ENCODE measurements at places on chromosomes 2 and 18. TPM values are rescaled to one million over a fixed set of nuclear protein-coding genes. Genes with fewer than 3 reads are reported as not detected.

DNA sequence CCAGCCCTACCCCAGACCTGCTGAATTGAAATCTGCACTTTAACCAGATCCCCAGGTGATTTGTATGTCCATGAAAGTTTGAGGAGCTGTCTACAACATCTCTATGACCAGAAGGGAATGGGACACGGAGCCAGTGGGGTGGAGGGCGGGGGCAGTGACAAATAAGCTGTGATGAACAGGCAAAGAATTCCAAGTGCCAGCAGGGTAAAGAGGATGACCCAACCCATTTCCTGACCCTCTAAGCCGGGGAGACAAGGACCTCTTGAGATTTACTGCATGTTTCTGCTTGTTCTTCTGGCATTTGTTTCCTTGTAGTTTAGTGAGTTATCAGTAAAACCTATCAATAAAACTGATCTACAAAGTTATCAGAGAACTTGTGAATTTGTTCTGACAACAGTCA, 8.7 kb downstream of the TET3 start:
- no peaks in the 10 kb centered on the region for H3K27me3 ChIP-seq
- no peak overlapping the region for H3K4me3 ChIP-seq
- no peak for DNase-seq
- H3K36me3 ChIP-seq, result no peaks in the 10 kb centered on the region

GRCh38 chr2:160557903-160558302, 64.3 kb upstream of the RBMS1 start:
- H3K4me1 ChIP-seq, result peaks cover 2% of the 10 kb centered on the region
- H3K36me3 ChIP-seq, result no peaks in the 10 kb centered on the region
- DNase-seq, result no peak
- H3K4me3 ChIP-seq, result no peak overlapping the region
- H3K27me3 ChIP-seq, result no peaks in the 10 kb centered on the region

- H3K4me3 ChIP-seq, result no peak overlapping the region
- no peak overlapping the region for H3K27ac ChIP-seq
- H3K36me3 ChIP-seq, result no peaks in the 10 kb centered on the region
- H3K4me1 ChIP-seq, result peaks cover 11% of the 10 kb centered on the region
Observed at GRCh38 chr2:8850845-8851487, 13.6 kb upstream of the KIDINS220 start.

DNA sequence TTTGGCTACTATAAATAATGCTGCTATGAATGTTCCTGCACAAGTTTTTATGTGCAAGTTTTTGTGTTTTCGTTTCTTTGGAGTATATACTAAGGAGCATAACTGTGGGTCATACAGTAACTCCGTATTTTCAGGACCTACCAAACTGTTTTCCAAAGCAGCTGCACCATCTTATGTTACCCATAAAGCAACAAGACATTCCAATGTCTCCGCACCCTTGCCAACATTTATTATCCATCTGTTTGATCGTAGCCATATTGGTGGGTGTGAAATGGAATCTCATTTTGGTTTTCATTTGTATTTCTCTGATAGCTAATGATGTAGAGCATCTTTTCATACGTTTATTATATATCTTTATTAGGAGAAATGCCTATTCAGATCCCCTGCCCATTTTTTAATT, 13.8 kb downstream of the TMEM131 start:
- H3K4me3 ChIP-seq, result no peak overlapping the region
- H3K27me3 ChIP-seq, result no peaks in the 10 kb centered on the region
- no peak for DNase-seq
- no peak overlapping the region for H3K27ac ChIP-seq
- peaks cover 1% of the 10 kb centered on the region for H3K36me3 ChIP-seq

- H3K27me3 ChIP-seq, result no peaks in the 10 kb centered on the region
- H3K4me1 ChIP-seq, result peaks cover 7% of the 10 kb centered on the region
- no peak overlapping the region for H3K27ac ChIP-seq
- peaks cover 8% of the 10 kb centered on the region for H3K36me3 ChIP-seq
- H3K4me3 ChIP-seq, result no peak overlapping the region
- peak; percentile 17 for DNase-seq
Observed at GRCh38 chr2:8754106-8754776, 72.4 kb downstream of the ID2 start.

- H3K27ac ChIP-seq, result peak overlapping the region; percentile 80
- H3K4me1 ChIP-seq, result peaks cover 7% of the 10 kb centered on the region
- H3K4me3 ChIP-seq, result peak overlapping the region; percentile 100
- H3K36me3 ChIP-seq, result peaks cover 1% of the 10 kb centered on the region
- DNase-seq, result peak; percentile 80
Observed at GRCh38 chr2:53969285-53969967, 1.4 kb downstream of the PSME4 start.

GRCh38 chr2:110957293-110957692, 163.4 kb upstream of the BCL2L11 start:
- H3K27ac ChIP-seq, result no peak overlapping the region
- no peak overlapping the region for H3K4me3 ChIP-seq
- peaks cover 17% of the 10 kb centered on the region for H3K27me3 ChIP-seq
- no peaks in the 10 kb centered on the region for H3K36me3 ChIP-seq

DNA sequence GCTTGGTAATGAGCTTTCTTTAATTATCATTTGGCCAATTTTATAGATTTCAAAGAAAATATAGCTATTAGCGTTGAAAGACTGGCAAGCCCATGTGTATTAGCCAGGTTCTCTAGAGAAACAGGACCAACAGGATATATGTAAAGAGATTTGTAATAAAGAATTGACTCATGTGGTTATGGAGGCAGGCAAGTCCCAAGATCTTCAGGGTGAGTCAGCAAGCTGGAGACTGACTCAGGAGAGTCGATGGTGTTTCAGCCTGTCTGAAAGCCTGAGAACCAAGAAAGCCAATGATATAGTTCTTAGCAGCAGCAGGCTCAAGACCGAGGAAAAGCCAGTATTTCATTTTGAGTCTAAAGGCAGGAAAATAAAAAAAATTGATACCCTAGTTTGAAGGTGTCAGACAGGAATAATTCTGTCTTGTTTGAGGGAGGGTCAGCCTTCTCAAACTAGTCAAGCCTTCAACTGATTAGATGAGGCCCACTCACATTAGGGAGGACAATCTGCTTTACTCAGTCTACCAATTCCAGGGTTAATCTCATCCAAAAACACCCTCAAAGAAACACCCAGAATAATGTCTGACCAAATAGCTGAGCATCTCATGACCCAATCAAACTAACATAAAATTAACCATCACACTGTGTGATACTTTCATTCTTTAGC, 78.3 kb upstream of the CRIM1 start:
- no peaks in the 10 kb centered on the region for H3K4me1 ChIP-seq
- H3K36me3 ChIP-seq, result no peaks in the 10 kb centered on the region
- H3K27ac ChIP-seq, result no peak overlapping the region

GRCh38 chr2:231228223-231228622, 29.8 kb downstream of the ARMC9 start:
- peaks cover 15% of the 10 kb centered on the region for H3K4me1 ChIP-seq
- no peak overlapping the region for H3K27ac ChIP-seq
- H3K4me3 ChIP-seq, result no peak overlapping the region

- H3K4me3 ChIP-seq, result no peak overlapping the region
- H3K4me1 ChIP-seq, result no peaks in the 10 kb centered on the region
- H3K27ac ChIP-seq, result no peak overlapping the region
- no peak for DNase-seq
- H3K36me3 ChIP-seq, result no peaks in the 10 kb centered on the region
Observed at GRCh38 chr2:241814643-241815476, 5.9 kb downstream of the NEU4 start.

- no peak overlapping the region for H3K4me3 ChIP-seq
- DNase-seq, result peak; percentile 68
- no peaks in the 10 kb centered on the region for H3K36me3 ChIP-seq
- H3K4me1 ChIP-seq, result no peaks in the 10 kb centered on the region
- H3K27ac ChIP-seq, result no peak overlapping the region
Observed at GRCh38 chr18:56522816-56523215, 115.6 kb downstream of the TXNL1 start.

DNA sequence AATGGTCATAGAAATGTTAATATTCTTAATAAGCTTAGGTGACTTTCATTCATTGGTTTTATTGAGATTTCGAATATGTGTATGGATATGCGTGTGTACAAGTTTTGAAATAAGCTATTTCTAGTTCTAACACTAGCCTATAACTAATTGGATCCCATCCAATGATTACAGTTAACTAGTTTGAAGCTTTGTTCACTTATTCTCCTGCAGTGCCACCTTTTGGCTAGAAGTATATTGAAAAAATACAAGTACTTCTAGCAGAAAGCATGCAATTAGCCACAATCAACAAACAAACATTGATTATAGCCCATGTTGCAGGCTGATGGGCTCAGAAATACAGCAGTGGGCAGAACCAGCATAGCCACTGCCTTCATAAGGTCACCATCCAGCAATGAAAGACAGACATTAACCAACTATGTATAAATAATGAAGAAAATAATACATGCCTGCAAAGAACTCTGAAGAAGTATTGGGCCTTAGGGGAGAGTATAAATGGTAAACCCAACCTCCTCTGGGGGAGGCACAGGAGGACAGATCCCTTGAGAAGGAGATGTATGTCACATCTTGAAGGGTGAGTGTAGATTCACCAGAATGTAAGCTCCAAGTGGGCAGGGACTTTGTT, 5.1 kb upstream of the PIEZO2 start:
- no peak overlapping the region for H3K4me3 ChIP-seq
- DNase-seq, result peak; percentile 76
- peaks cover 4% of the 10 kb centered on the region for H3K4me1 ChIP-seq
- H3K36me3 ChIP-seq, result no peaks in the 10 kb centered on the region

DNA sequence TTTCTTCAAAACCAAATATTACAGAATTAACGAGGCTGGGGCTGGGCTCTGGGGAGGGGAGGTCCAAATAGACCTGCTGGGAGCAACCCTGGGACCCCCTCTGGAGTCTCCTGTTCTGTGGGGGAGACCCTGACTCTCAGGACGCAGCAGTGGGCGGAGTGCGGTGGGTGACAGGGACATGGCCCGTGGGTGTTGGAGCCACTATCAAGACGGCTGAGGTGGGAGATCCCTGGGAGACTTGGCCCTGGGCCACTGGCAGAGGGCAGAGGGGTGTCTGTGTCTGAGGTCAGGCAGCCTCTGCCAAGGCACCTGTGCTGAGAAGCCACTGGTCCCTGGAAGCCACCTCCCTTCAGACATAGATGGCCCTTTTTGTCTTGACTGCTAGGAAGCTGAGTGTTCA, 79.5 kb upstream of the CTDP1 start:
- no peak overlapping the region for H3K27ac ChIP-seq
- no peak for DNase-seq
- 0 out of 2 replicates have a peak, but pooled peaks cover 2% of the 10 kb centered on the region for H3K4me1 ChIP-seq
- no peaks in the 10 kb centered on the region for H3K36me3 ChIP-seq

DNA sequence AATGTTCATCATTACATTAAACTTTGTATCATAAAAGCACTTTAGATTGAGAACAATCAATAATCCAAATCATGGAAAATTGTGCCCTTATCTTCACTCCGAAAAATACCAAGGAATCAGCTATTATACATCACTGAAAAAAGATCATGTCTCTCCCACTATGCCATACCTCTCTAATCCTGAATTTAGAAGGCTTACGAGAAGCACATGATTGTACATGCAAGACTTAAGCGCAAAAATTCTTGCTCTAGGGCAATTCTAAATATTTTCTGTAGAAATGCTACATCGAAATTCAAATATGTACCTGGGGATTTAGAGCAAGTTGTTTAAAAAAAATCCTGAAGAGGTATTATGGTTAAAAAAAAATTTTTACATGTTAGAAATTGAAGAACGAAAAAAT, 1.3 kb downstream of the CYTIP start:
- H3K27ac ChIP-seq, result no peak overlapping the region
- no peaks in the 10 kb centered on the region for H3K36me3 ChIP-seq
- no peaks in the 10 kb centered on the region for H3K4me1 ChIP-seq
- peaks cover 2% of the 10 kb centered on the region for H3K27me3 ChIP-seq
- DNase-seq, result no peak

DNA sequence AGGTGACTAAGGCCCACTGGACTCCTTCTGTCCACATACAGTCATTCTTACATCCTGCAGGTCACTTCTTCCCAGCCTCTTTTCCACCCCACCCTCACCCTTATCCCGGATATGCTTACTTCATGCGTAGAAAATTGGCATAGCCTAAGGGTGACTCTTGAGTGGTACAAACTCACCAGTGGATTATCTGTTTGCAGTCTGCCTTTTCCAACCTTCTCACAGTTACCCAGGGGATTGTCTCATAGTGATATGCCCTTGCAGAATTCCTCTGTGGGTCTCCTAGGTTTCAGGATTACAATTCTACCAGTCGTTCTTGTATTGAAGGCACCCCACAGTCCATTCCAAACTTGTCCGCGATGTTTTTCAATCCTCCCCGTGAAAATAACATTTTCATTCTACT, 752.9 kb upstream of the HS6ST1 start:
- H3K27ac ChIP-seq, result no peak overlapping the region
- DNase-seq, result no peak
- no peaks in the 10 kb centered on the region for H3K27me3 ChIP-seq
- H3K4me1 ChIP-seq, result no peaks in the 10 kb centered on the region

DNA sequence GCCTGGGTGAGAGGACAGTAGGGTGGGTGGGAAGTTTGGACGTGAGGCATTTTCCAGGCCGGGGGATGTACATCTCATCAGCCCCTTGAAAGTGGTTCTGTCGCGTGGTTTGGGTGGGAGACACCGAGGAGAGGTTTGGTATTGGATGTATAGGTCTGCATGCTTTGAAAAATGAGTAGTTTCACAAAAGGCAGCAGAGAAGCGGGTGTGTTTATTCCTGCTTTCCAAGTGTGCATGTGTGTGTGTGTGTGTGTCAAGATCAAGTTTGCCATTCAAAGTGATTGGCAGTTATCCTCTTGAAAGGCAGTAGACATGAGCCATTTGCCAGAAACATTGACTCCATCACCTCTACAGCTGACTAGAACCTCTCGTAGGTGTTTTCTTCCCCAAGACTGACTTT, 423.1 kb upstream of the POU3F3 start:
- no peak for DNase-seq
- no peak overlapping the region for H3K4me3 ChIP-seq
- no peaks in the 10 kb centered on the region for H3K27me3 ChIP-seq
- no peak overlapping the region for H3K27ac ChIP-seq

DNA sequence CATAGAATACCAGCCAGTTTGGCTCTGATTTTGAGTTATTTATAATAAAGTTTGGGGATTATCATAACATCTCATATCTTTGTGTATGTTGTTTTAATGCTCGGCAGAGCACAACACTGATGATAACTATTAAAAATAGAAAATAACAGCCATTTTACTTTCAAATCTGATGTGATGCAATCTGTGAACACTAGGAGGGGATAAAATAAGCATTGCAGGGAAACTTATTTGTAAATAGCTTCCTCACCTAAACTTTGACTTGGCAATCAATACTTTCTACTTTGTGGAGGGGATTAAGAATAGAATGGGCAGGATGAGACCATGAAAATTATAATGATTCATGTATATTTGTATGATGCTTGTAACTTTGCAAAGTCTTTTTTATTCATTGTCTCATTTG, 54.4 kb downstream of the USP14 start:
- no peak for DNase-seq
- H3K4me3 ChIP-seq, result no peak overlapping the region
- no peak overlapping the region for H3K27ac ChIP-seq
- no peaks in the 10 kb centered on the region for H3K4me1 ChIP-seq
- H3K27me3 ChIP-seq, result no peaks in the 10 kb centered on the region

TMEM247 gene
- total RNA-seq, result not detected

GAL3ST2 gene
- not detected for total RNA-seq

ACKR3 gene
- total RNA-seq, result not detected

ACMSD gene
- total RNA-seq, result not detected

VAMP8 gene
- 0.83 TPM for total RNA-seq

AQP12B gene
- total RNA-seq, result not detected

TOGARAM2 gene
- total RNA-seq, result 0.28 TPM

DSC2 gene
- not detected for total RNA-seq

INHBB gene
- 0.28 TPM for total RNA-seq

TXNDC2 gene
- total RNA-seq, result 0.18 TPM

PIEZO2 gene
- total RNA-seq, result 3.3 TPM

GMPPA gene
- 93.0 TPM for total RNA-seq

Data from IMR-90 (cell line).